ENCODE measurements at places on chromosomes 4 and X. TPM values are rescaled to one million over a fixed set of nuclear protein-coding genes. Genes with fewer than 3 reads are reported as not detected.

The TMEM192 gene
- 20.9 TPM for total RNA-seq

The PAGE1 gene
- not detected for total RNA-seq

The NSUN7 gene
- total RNA-seq = 10.5 TPM

The TLL1 gene
- total RNA-seq = 23.9 TPM

The MAGEA10 gene
- not detected for total RNA-seq

The HEPH gene
- 55.7 TPM for total RNA-seq

The TRAM1L1 gene
- total RNA-seq = 12.1 TPM

The ZNF711 gene
- total RNA-seq = 71.6 TPM

The ZNF185 gene
- total RNA-seq = 14.3 TPM

The CXCL6 gene
- not detected for total RNA-seq

The RAB9B gene
- 18.5 TPM for total RNA-seq

The F8A2 gene
- not detected for total RNA-seq

The ETDB gene
- not detected for total RNA-seq

The ACE2 gene
- total RNA-seq = 1.7 TPM

The PASD1 gene
- total RNA-seq = not detected

The FREM3 gene
- 0.93 TPM for total RNA-seq

The KLKB1 gene
- 2.1 TPM for total RNA-seq

The VSIG4 gene
- 10.9 TPM for total RNA-seq

The SSX7 gene
- total RNA-seq = not detected

The CDKL2 gene
- total RNA-seq = 8.1 TPM

The ETDA gene
- not detected for total RNA-seq

The TET2 gene
- total RNA-seq = 42.1 TPM

The CXCR3 gene
- total RNA-seq = not detected

The PSAPL1 gene
- 0.05 TPM for total RNA-seq

The C4orf50 gene
- total RNA-seq = 2.0 TPM

The CDKL5 gene
- total RNA-seq = 25.5 TPM

The RPL36A gene
- 934 TPM for total RNA-seq

The NDUFA1 gene
- 22.3 TPM for total RNA-seq

The KDR gene
- total RNA-seq = 211 TPM

The CT45A2 gene
- total RNA-seq = not detected

The PRDM5 gene
- 57.6 TPM for total RNA-seq

The CD38 gene
- total RNA-seq = 2.5 TPM

The RAPGEF2 gene
- total RNA-seq = 128 TPM

The CFI gene
- total RNA-seq = 44.0 TPM

The NEUROG2 gene
- 8.2 TPM for total RNA-seq

The LONRF3 gene
- 5.0 TPM for total RNA-seq

The ITIH6 gene
- 0.11 TPM for total RNA-seq

The CSAG2 gene
- not detected for total RNA-seq

The NOX1 gene
- total RNA-seq = 0.33 TPM

The ACOT9 gene
- 36.3 TPM for total RNA-seq

The RAI2 gene
- 3.8 TPM for total RNA-seq
